ENCODE measurements at places on chromosomes 12 and 14. TPM values are rescaled to one million over a fixed set of nuclear protein-coding genes. Genes with fewer than 3 reads are reported as not detected.

GRCh38 chr12:121532503-121533393, 48.1 kb downstream of the KDM2B start:
- ATAC-seq = no peak

DNA sequence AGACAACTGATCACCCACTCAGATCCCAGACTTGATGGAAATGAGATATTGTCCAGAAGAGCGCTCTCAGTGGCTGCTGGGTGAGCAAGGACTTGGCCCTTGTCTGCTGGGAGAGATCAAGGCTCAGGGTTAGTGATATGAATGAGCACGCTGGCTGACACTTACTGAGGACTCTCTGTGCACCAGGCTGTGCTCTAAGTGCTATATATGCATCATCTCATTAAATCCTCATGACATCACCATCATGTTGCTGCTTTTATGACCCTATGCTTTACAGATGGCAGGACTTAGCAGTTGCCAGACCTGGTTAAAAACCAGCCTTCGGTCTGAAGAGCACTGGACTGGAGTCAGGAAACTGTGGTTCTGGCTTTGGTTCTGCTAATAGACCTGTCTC, 260.9 kb downstream of the VRK1 start:
- ATAC-seq = no peak

- ATAC-seq = no peak
These were observed 7.7 kb downstream of the SSH1 start for GRCh38 chr12:108849660-108850059.

- no peak for ATAC-seq
These were observed 9.0 kb downstream of the LRTM2 start for GRCh38 chr12:1829306-1829900.

DNA sequence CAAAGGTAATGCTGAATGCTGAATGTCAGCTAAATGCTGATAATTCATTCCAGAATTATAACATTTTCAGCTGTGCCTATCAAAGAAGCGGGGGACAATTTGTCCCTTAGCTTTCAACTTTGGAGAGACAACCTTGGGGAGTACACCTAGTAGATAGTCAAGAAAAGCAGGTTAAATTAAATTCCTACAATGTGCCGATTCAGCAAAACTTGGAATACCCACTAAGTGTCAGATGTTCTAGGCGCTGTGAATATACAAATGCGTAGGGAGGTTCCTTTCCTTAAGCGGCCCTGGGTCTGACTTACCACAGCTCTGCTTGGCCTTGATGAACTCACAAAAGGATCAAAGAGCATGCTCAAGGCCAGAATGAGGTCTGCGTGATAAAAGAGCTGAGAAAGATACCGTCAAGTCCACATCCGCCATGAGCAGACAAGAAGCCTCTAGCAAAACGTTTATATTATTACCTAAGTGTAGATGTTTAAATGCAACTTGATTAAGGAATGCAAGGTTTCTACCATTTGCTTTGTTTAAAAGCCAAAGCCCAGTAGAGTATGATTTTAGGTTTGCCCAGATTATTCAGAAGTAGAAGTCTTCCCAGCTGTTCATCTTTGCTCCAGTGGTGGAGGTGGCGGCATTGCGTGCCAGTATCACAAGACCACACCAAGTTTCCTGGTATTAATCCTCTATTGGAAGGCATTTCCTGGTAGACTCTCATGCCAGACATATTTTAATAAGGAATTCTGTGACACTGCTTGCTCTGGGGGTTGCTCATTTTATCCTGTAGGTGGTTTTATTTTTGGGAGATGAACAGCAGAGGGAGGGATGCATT, 368.6 kb downstream of the DPF3 start:
- ATAC-seq = no peak

The SYNDIG1L gene
- not detected for total RNA-seq

The CIT gene
- total RNA-seq = 7.5 TPM

DNA sequence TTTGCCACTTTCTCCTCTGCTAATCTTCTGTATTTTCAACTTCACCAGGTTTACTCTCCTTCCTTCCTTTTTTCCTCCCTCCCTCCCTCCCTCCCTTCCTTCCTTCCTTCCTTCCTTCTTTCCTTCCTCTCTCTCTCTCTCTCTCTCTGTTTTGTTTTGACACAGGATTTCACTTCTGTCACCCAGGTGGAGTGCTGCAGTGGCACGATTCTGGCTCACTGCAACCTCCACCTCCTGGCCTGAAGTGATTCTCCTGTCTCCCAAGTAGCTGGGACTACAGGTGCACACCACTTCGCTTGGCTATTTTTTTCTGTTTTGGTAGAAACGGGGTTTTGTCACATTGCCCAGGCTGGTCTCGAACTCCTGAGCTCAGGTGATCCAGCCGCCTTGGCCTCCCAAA, 181.2 kb upstream of the BTG1 start:
- no peak for ATAC-seq

DNA sequence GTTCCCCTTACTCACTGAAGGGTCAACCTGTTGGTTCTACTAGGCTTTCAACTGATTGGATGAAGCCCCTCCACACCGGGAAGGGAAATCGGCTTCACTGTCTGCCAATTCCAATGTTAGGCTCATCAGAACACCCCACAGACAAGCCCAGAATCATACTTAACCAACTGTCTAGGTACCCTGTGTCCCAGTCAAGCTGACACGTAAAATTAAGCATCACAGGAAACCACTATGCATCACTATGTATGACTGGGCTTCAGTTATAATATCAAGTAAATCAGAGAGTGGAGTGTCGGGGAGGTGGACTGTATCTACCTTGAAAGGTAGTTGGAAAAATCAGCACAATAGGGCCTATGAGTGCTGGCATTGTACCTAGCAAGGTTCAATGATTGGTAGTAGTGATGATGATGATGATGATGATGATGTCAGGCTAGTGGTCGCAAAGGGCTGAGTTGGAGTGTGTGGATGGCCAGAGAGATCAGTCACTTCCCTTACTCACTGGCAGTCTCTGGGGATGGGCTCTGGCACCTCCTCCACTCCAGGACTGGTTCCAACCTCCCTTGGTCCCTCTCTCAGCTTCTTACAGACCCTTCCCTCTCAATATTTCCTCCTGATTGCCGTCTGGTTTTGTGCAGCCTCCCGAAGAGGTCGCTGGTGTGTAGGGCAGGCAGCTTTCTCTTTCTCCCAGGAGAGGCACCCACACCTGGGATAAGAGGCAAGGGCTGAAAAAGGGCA, 3.3 kb upstream of the ATG101 start:
- no peak for ATAC-seq

The KERA gene
- total RNA-seq = not detected

GRCh38 chr12:122366685-122367475, 55.6 kb downstream of the CLIP1 start:
- peak; percentile 92 for ATAC-seq

The APOF gene
- total RNA-seq = not detected

The TMEM132C gene
- total RNA-seq = 3.0 TPM

- peak; percentile 85 for ATAC-seq
These were observed 194.0 kb downstream of the DPF3 start for GRCh38 chr14:72699852-72700257.

- ATAC-seq = no peak
These were observed 525.1 kb downstream of the DIO2 start for GRCh38 chr14:79686196-79686595.

The PAPLN gene
- 13.4 TPM for total RNA-seq

- no peak for ATAC-seq
These were observed 78.7 kb downstream of the PRORP start for GRCh38 chr14:35201066-35201465.

DNA sequence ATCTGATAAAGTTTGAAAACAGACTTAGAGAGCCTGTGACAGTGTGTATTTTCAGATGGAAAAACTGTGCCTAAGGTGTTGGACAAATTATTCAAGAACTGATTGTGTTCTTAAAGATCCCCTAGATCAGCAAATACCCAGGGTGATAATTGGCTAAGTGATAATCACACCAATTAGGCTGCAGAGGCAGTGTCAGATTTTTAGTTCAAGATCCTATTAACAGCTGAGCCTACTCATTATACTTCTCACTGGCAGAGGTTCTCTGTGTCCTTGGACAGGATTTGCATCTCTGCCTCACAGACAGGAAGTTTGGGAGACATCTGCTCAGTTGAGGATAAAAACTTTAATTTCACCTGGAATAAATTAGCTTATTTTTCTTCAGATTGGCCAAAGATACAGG, 4.3 kb upstream of the FGD4 start:
- no peak for ATAC-seq

DNA sequence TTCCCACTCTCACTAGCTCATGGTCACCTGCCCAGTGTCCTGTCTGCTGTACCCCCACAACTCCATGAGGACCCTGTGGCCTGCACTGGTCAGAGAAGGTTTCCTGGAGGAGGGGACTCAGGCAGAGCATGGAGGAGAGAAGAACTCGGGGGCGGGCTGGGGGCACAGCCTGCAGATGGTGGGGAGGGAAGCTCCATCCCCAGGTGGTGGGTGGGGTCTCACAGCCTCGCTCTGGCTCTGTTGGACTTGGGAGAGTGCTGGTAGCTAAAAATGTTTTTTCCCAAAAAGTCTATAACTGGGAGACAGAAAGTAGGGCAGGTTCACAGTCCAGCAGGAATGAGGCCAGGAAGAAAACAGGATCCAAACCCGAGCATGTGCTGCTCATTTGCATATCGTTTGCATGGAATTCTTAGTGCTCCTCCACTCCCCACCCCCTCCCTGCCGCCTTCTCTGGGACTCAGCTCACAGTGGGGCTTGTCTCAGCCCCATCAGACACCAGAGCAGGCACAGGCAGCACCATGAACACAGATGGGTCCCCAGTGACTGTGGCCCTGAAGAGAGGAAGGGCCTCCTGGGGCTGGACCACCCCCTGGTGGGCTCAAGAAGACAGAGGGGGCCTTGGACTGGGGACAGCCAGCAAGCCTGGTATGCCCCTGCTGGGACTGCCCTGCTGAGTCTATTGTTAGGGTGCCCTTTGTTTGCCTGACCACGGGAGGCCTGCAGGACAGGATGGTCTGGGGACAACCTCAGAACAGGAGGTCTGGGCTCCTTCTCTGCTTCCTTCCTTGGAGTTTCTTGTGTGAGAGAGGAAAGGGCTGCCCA, 67.0 kb upstream of the SFSWAP start:
- no peak for ATAC-seq

The KRT7 gene
- total RNA-seq = 4.0 TPM

DNA sequence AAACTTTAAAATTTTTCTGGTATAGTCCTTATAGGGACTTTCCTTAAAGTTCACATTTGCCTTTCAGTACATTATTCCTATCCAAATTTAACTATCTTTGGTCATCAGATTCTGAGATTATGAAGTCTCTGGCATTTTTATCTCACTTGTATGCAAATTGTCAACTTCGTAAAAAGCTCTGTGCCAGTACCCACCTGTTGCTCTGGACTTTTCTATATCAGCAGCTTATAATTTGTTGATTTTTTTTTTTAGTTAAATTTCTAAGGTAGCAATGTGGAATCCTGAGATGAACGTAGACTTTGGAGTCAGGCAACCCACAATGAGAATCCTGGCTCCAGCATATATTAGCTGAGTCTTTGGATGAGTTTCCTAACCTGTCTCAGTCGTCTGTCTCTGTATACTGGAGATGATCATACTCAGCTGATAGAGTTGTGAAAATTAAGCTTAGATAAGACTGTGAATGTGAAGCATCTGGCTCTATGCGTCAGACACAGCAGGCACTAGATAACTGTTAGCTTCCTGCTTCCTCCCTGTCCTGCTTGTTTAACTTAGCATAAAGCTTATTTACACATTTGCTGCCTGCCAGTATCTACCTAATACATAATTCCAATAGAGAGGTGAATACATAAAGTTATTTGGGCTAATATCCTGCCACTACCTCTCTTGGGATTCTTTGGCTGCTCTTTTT, 59.8 kb downstream of the MARK3 start:
- no peak for ATAC-seq

The KRT73 gene
- not detected for total RNA-seq

DNA sequence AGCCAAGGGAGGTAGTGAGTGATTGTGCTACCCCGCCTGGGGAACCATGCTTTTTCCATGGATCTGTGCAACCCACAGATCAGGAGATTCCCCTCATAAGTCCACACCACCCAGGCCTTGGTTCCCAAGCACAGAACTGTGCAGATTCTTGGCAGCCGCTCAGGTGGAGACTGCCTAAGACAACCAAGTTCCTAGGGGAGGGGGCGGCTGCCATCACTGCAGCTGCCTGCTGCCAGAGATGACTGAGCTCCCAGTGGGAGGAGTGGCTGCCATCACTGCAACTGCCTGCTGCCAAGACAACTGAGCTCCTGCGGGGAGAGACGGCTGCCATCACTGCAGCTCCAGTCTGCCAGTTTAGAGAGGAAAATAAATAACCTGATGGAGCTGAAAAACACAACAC, 138.3 kb upstream of the GARIN2 start:
- ATAC-seq = no peak

DNA sequence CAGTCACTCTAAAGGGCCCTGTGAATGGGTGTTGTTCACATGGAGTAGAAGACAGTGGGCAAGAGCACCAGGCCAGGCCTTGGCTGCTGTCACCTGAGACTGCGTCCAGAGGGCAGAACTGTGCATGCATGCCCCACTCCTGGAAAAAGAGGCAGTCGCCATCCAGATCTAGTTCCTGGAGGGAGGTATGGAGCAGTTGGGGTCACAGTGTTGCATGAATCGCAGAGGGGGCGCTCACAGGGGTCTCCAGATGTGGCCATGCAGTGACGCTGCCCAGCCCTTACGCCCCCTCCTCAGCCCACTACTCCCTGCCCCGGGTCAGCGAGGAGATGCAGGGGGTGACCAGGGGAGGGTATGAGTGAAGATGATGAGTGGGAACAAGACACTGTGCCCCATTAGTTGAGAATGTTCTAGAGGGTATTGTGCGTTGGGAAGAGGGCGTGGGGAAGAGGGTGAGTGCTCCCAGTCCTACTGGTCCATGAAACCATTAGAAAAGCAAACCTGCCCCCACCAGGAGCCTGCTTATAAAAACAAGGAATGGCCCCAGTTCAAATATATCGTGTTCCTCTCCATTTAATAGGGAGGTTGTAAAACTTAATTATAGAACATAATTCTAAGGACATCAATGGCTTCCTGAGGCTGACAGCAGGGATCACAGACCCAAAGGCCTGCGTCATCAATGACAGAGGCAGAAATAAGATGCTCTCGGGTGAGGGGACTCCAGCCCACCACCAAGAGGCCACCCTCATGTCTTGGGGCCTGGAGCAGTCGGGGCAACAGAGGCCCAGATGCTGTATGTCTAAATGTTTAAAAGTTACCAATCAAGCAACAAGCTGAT, 32.2 kb upstream of the BCL7A start:
- ATAC-seq = no peak

- ATAC-seq = no peak
These were observed 71.5 kb downstream of the POLR3B start for GRCh38 chr12:106429043-106429552.

DNA sequence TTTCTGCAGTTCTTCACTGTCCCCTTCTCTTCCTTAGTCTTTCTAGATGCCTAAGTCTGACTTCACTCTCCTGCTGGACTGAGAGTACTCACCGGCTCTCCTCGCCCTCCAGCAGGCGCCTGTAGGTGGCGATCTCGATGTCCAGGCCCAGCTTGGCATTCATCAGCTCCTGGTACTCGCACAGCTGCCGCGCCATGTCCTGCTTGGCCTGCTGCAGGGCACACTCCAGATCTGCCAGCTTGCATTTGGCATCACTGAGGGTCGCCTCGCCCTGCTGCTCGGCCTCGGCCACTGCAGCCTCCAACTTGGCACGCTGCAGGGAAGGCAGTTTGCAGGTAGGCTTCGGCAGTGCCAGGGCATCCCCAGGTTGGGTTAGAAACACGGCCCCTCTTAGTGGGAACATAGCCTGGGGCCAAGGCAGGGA, 5.2 kb downstream of the KRT84 start:
- ATAC-seq = no peak

- no peak for ATAC-seq
These were observed 154.7 kb downstream of the ETV6 start for GRCh38 chr12:11804130-11804529.

The TBX3 gene
- total RNA-seq = 17.4 TPM

GRCh38 chr12:130948136-130948535, 5.6 kb upstream of the ADGRD1 start:
- ATAC-seq = no peak

- ATAC-seq = peak; percentile 84
These were observed 132.6 kb upstream of the MAP1LC3B2 start for GRCh38 chr12:116426391-116427136.

The WNT1 gene
- not detected for total RNA-seq
